ENCODE measurements at places on chromosomes 16 and 17. TPM values are rescaled to one million over a fixed set of nuclear protein-coding genes. Genes with fewer than 3 reads are reported as not detected.

KSR1 gene
- total RNA-seq = 100 TPM

SLC13A2 gene
- not detected for total RNA-seq

SMIM22 gene
- total RNA-seq = not detected

SPATA2L gene
- total RNA-seq = 6.8 TPM

ADAM11 gene
- total RNA-seq = 0.79 TPM

KCNH6 gene
- not detected for total RNA-seq

PPP1R27 gene
- total RNA-seq = not detected

IL21R gene
- total RNA-seq = 8.7 TPM

KRTAP4-6 gene
- total RNA-seq = not detected

DNA sequence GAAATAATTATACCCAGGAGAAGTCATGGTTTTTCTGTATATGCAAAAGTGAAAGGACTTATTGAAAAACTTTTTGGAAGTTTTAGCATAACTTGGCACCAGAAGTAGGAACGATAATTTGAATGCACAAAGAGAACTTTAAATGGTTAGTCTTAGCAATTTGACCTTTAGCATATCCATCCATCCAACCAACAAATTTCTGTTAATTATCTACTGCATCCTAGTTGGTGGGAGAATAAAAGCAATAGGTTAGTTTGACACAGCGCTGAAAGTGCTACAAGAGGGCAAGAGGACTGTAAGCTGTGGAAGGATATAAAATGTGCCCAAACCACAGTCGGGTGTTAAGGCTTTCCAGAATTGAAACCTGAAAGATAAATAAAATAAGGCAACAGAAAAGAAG lies 17.6 kb downstream of the SPAG9 start:
- DNase-seq = no peak

DNA sequence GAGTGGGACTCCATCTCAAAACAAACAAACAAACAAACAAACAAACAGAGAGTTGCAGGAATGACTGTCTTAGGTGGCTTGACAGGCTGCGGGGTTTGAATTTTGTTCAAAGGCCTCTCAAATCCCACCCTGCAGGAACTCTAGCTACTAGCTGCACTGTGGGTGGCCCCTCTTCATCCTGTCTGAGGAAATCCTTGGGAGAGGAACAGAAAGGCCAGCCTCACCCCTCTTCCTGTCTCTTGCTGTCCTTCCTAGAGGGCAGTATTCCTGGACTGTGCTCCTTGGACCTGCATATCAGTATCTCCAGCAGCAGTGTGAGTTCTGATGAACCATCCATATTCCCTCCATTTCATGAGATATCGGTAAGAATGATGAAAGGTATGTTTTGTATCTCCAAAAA lies 2.0 kb upstream of the CCDC92B start:
- no peak for DNase-seq

- no peak for DNase-seq
Observed at GRCh38 chr17:44847586-44847985, at the start of gene HIGD1B. Gene HIGD1B, plus strand, starts transcription at chr17:44847883. Its CDS starts 270 bp downstream, at chr17:44848153.

GRCh38 chr16:70689970-70690891 lies 4.4 kb upstream of the MTSS2 start:
- DNase-seq = no peak

GRCh38 chr17:74361230-74362068 lies at the start of gene BTBD17:
Gene BTBD17, minus strand, starts transcription at chr17:74361868. Its CDS starts 49 bp downstream, at chr17:74361819.
- peak; percentile 85 for DNase-seq

GRCh38 chr16:17335826-17336529 lies 134.8 kb downstream of the XYLT1 start:
- DNase-seq = no peak

- no peak for DNase-seq
Observed at GRCh38 chr16:68782198-68783174, 45.4 kb downstream of the CDH1 start.

DNA sequence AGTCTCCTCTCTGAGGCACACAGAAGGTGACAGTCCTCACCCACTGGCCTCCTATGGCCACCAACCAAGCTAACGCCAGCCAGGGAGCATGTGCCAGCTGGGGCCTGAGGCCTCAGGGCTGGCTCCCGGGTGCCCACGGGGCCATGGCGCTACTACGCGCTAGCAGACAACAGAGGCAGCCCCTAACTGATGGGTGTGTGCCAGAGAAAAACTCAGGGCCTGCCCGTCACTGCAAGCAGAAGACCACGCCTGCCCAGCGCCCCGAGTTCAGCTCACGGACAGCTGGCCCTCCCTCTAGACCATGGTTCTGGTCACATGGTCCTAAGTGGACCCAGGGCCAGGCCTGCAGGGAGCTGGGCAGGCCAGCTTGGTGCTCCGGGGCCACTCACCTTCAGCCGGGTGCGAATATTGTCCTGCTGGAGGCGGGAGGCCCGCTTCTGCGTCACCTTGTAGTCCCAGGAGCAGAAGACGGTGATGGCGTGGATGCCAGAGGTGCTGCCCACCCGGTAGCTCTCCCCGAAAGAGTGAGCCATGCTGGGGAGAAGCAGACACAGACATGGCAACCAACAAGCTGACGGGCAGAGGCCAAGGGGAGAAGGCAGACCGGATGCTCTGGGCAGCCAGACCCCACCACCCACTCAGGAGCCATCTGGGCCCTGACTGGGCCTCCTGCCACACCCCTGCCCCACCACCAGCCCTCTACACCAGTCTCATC lies 6.2 kb downstream of the TMC6 start:
- peak; percentile 78 for DNase-seq

DNA sequence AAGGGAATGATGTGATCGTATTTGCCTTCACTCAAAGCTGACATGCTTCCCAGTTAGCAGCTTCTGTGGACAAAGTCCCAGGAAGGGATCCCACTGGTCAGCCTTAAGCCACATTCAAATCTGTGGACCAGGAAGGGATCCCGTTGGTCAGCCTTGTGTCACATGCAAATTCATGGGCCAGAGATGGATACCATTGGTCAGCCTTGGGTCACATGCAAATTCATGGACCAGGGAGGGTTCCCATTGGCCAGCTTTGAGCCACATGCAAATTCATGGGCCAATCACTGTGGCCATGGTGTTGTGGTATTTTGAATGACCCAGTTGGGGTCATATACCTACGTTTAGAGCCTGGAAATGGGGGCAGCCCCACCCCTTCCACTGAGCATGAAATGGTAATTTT lies 201.6 kb downstream of the HS3ST4 start:
- DNase-seq = no peak

GRCh38 chr17:63113167-63113566 lies 147.1 kb downstream of the TANC2 start:
- no peak for DNase-seq

- DNase-seq = no peak
Observed at GRCh38 chr16:22946433-22946832, 132.5 kb downstream of the HS3ST2 start.

DNA sequence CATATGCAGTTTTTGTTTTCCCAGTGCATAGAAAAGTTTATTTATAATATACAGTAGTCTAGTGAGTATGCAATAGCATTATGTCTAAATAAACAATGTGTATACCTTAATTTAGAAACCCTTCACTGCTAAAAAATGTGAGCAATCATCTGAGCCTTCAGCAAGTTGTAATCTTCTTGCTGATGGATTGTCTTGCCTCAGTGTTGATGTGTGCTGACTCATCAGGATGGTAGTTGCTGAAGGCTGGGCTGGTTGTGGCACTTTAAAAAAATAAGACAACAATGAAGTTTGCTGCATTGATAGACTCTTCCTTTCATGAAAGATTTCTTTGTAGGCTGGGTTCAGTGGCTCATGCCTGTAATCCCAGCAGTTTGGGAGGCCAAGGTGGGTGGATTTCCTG lies 13.9 kb upstream of the CAPNS2 start:
- no peak for DNase-seq

- DNase-seq = no peak
Observed at GRCh38 chr16:31451681-31452351, 7.5 kb upstream of the ARMC5 start.
